ENCODE measurements at places on chromosomes 5 and 9.

GRCh38 chr5:91318724-91319123 is 64.4 kb downstream of the ARRDC3 start:
- DNase-seq: no peak

GRCh38 chr5:153573326-153574033 is 83.0 kb downstream of the GRIA1 start:
- DNase-seq: no peak

- no peak for DNase-seq
Observed at GRCh38 chr9:123251324-123251723, 17.1 kb downstream of the STRBP start.

DNA sequence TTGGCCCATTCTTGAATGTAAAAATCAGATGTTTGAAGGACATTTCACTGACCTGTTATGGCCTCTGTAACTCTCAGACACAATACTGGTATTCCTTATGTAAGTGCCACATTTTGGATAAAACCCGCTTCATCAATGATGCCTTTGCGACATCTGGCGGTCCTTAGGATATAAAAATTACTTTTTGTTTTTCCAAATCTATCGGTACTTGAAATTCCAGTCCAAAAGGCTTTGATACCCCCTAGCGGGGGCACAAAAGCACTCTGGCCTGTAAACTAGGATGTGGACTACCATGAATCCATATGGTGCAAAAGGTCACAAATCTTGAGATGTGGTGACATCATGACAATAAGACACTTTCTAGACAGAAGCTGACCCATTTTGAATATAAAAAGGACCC is 291.8 kb downstream of the KIAA0825 start:
- no peak for DNase-seq

DNA sequence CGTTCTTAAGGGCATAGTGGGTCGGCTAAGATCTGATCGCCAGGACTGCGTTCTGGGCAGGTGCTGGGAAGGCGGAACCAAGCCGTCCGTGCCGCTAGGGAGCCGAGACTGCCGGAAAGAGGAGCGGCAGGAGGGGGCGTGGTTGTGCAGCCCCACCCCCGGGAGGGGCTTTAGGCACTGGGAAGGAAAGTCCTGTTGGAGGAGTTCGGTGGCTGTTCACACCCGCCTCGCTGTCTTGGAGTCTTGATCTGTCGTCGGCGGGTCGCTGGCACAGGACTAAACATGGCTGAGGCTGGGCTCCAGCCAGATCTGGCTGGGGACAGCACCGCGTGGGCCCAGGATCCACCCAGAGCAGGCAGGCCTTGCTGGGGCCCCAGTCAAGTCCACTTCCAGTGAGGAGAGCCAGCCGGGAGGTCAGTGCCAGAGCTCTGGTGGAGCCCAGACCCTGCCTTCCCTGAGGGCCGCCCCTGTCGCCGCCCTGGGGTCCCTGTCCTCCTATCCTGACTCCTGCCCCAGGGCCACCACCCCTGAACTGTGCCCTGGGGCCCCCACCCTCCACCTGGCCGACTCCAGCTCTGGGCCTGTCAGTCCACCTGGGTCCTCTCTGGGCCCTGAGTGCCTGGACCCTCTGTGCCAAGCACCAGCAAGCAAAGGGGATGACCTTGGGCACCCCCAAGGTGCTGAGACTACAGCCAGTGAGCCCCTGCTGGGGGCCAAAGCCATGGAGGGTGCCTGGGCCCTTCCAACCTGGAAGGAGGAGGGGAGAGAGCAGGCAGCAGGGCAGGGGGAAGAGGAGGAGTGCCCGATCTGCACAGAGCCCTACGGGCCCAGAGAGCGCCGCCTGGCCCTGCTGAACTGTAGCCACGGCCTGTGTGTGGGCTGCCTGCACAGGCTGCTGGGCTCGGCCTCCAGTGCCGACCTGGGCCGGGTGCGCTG is 4.5 kb downstream of the RNF208 start:
- peak; percentile 77 for DNase-seq

- peak; percentile 84 for DNase-seq
Observed at GRCh38 chr5:131263648-131264450, at the start of gene CDC42SE2. TSS of gene CDC42SE2 (plus strand) at chr5:131264053. CDS start at chr5:131359494, 95,441 bp downstream.

DNA sequence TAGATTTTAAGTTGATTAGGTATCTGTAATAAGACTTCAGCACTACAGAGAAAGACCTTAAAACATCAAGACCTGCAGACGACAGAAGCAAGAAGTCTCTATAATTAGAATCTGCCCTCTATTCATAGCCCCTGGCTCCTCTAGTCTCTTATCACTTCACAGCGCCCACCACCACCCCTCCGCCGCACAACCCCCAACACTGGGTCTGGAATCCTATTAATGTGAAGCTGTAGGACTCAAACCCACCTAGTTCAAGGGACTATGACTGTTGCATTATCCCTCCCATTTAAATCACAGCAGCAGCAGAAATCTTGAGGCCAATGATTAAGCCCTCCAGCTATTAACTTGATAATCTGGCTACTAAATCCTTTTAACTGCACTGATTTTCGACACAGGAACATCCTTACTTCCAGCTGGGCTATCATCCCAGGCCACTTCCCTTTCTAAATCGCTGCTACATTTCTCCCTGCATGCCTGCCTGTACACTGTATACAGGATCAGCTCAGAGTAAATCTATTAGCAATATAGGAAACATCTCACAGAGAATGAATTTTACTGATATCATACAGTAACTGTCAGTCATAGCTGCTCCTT is 159.5 kb upstream of the GRAMD2B start:
- no peak for DNase-seq

- DNase-seq: no peak
Observed at GRCh38 chr5:98016771-98017170, 756.7 kb upstream of the RGMB start.

GRCh38 chr9:123475407-123475806 is 119.4 kb downstream of the CRB2 start:
- DNase-seq: peak; percentile 82

GRCh38 chr5:64958757-64959391 is 190.1 kb downstream of the CWC27 start:
- DNase-seq: no peak

DNA sequence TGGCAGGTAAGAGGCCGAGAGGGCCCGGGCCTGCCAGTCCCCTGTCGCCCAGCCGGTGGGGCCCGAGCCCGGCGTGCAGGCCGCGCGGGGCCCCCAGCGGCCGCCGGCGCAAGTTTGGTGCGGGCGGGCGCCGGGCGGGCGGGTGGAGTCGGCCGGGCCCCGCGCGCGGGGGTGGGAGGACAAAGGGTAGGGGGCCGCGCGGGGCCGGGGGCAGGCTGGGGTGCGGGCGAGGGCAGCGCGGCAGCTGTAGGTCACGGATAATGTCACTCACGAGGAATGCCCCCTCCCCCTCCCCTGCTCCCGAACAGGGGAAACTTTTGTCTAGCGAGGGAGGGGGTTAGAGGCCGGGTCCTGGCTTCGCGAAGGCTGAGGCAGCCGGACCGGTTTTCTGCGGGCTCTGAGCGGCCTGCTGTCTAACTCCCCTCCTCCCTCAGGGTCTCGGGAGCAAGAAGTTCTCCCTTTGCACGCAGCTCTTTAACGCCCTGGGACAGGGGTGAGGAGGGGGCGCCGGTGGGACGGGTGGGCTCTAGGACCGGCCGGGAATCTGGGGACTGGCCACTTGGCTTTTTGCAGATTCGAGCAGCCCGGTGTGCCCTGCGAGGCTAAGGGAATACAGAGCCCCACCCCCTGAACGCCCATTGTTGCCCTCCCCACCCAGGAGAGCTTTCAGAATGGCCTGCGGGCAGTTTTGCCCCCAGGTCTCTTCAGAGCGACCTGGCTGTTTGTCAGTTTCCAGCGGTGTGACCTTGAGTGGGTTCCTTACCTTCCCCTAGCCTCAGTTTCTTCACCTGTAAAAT is 21.3 kb upstream of the NDST1 start:
- peak; percentile 57 for DNase-seq

DNA sequence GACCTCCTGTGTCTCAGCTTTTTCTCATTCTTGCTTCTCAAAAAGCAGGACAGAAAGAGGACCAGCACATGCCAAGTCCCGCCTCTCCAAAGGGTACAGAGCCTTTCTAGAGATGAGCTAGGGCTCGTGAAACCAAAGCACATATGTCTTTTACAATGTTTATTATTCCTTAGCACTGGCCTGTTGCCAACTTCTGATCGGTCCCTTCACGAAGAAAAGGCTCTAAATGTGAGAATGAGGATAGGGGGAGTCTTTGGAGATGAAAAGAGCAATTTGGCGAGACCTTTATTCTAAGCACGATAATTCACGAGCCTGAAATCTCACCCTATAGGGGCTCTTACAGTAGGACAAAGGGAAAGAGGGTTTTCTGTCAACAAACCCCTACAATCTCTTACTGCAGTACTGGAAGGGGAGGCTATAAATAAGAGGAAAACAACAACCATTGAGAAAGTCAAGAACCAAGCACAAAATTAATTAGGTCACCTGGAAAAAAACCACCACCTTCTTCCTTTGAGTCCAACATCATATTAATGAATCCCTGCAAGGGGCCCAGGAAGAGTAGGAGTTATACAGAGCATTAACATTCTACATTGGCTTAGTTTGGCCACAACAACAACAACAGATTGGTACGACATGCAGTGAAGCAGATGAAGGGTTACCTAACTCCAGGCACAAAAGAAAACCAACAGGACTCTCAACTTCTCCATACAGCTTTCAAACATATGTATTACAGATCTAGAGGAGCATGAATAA is 309.5 kb downstream of the PDE4D start:
- DNase-seq: peak; percentile 57

DNA sequence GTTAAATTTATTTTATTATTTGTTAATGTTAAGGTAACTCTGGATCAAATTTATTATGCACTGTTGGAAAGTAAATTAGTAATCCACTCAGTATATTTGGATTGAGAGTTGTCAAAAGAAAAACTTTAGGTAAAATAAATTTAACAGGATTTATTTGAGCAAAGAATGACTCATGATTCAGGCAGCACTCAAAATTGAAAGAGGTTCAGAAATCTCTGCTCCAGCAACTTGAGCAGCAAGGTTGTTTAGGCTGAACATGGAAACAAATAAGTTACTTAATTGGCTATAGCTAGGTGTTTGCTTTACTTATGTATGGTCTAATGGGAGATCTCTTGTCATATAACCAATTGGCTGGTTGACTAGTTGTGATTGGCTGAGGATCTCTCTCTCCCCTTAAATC is 296.2 kb upstream of the EDIL3 start:
- DNase-seq: no peak

DNA sequence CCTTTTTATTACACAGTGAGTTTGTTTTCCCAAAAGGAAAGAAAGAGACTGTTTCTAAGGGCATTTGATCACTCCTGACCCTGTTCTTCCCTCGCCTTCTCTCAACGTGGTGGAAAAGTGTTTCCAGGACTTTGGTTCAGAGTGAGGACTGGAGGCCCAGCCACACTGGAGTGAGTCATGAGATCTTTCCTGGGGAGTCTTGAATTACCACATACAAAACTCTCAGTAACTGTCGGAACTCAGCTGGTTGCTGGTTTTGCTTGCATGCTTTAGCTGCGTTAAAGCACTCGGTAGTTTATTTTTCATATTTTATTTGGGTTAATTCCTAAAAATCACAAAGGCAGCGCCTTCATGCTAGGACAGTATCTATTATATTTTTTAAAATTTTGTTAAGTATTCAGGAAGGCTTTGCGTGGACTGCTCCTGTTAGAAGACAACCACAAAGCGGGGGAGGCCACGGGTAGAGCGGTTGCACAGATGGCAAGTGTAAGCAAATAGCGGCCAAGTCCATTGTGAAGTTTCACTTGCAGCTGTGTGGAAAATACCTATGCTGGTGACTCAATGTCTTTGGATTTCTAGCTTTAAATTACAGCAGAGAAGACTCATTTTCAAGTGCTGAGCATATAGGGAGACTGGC is 77.7 kb downstream of the ARSB start:
- DNase-seq: no peak

DNA sequence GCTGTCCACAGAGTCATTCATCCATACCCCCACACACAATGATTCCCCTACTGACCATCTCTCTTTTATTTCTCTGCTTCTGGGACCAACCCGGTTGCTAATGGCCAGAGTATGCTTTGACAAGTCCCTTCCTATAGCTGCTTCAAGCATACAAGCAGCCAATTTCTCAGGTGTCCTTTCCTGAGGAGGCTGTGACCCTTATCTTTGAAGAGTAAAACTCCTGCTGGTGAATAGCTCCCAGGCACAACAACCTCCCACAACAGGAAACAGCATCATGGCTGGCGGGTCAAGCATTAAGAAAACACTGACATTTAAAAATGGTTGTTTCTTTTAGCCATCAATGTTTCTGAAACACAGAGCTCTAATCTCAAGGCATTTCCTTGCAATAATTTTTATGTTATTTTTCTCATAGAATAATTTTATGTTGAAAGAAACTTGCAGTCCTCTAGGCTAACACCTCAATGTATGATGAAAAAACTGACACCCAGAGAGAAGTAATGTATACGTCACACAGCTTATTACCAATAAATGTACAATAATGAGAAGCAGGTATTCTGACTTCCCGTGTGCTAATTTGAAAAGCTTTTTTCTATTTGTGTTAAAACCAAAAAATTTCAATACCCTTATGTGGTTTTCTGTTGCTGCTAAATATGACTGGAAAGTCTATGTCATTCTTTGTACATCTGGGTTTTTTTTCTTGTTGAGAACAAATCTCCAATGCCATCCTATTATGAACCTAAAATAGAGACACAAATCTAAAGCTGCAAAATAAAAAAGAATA is 7.5 kb upstream of the PAM start:
- no peak for DNase-seq

DNA sequence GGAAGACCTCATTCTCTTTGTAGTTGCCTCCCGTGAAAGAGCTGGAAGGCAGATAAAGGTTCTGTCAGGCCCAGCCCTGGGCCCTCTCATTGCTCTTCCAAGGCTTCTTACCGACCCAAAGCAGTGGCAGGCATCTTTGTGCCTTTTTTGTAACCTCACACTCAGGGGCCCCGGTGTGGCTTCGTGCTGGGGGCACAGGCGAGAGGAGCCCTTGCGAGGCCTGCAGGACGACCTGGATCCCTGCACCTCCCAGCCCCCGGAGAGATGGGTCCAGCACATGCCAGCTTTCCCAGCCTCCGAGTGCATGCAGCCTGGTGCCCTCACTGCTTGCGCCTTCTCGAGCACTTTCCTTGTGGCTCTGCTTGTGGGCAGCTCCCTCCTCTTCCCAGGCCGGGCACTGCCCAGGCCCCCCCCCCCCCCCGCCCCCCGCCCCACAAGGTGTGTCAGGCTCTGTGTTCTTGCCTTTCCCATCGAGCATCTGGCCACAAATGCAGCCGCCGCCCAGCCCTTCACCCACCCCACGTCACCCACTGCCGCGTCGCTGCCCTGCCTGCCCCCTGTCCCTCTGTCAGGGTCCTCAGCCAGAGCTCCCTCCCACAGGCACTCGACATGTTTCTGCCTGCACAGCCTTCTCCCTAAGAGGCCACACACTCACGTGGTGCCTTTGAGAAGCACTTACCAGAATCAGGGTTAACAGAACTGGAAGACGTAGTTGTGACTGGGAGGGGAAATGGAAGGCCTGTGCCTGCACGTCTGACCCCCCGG is 63.7 kb upstream of the CACNA1B start:
- no peak for DNase-seq
